HT-29 (cell line): ENCODE measurements at places on chromosomes 3 and 15. TPM values are rescaled to one million over a fixed set of nuclear protein-coding genes. Genes with fewer than 3 reads are reported as not detected.
A peak's percentile ranks its signal among the peaks of the same experiment; 100 is the strongest.

Gene PARP3
- 5.8 and 6.0 TPM in 2 replicates for total RNA-seq

DNA sequence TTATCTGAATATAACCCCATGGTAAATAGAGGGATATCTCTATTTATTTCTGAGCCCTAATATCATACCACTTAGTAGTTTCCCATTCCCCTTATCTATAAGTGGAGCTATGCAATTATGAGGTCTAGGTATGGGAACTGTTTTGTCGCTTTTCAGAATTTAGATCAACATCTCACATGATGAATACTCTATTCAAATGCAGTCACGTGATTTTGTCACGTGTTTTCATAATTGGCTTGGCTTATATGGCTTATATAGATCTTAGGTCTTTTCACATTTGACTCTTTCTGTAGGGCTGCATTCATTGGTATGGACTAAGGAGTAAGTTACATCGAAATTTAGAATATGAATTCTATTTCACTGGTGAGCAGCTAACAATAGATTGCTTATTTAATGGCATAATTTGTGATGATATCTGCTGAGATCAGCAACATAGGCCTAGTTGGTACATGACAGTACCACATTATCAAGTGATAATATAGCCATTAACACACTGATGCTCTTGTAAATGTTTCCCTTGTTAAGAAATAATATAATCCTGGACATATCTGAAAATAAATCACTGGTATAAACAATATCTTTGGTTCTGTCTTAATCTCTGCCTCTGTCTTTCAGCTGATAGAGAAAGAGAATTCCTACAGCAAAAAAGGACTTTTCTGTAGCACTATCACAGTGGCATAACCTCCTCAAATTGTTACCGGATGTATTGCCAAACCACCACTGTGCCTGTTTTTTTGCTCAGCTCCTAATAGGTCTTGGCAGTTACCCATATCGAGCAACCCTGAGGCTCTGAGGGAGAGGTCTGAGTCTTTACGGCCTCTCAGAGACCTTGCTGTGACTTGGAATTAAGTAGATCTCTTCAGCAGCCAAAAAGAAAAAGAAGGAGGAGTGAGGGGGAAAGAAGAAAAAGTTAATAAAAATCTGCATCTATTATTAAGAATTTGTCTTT lies 357.1 kb downstream of the ZPLD1 start:
- no peak for DNase-seq

Gene PIK3CA
- 5.0 and 7.4 TPM in 2 replicates for total RNA-seq

Gene ACTR8
- total RNA-seq = 10.9 and 13.4 TPM in 2 replicates

Gene TGM4
- not detected in 2 replicates for total RNA-seq

Gene SCAMP5
- 0.86 and 3.0 TPM in 2 replicates for total RNA-seq

DNA sequence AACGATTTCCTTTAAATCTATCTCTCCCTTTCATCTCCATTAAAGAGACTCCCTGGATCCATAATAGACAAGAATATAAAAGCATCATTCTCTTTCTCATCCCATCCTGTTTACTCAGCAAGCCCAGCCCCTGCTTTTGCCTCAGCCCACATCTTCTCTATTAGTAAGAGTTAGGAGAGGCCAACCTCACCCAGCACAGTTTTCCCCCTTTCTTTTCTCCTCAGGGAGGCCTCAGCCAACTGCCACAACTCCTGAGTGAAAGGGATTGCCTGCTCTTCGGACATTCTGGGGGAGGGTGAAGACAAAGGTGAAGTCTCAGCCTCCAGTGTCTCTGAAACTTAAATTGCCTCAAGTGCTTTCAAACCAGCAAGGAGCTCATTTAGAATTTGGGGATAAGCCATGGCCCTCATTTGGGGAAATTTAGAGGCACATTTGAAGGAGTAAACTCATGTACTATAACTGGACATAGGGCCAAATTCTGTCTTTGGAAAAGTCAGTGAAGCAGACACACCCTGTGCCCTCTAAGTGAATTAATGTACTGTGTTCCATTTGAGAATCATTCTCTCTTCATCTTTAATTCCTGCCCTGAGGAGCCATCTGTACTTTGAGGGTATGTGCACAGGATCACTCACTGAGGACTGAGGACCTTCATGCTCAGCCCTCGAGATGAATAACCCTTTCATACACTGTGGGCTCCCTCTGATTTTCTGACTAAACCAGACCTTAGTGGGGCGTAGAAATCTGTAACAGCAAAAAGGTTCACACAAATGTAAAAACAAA lies 82.5 kb downstream of the SOX2 start:
- no peak for DNase-seq

DNA sequence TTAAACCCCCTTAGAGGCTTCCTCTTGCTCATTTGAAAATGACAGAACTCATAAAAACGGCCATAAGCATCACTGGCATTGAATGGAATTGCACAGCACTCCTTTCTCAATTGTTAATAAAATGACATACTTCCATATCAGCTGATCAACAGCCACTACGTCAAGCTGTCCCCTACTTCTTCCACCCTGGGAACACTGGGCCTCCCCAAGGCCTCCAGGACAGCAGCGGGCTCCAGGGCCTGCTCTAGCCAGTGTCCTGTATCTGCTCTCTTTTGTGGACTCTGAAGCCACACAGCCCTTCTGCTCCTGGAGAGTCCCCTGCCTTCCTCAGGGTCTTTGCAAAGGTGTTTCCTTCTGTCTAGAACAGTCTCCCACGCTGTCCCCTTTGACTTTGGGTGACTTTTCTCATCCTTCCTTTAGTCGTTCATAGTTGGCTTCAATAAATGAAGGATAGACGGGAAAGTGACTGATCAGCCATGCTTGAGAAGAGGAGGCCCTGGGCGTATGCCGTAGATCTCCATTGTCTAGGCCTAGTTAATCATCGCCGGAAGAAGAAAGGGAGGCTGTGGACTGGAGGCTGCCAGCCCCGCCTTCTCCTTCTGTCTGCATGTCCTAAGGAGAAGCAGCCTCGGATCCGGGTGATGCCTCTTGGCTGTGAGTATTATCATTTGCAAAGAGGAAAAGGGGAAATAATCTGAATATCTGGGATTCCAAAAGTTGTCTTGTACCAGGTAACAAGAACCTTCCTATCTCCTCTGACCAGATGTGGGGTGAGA lies 4.7 kb upstream of the THSD4 start:
- no peak for DNase-seq

DNA sequence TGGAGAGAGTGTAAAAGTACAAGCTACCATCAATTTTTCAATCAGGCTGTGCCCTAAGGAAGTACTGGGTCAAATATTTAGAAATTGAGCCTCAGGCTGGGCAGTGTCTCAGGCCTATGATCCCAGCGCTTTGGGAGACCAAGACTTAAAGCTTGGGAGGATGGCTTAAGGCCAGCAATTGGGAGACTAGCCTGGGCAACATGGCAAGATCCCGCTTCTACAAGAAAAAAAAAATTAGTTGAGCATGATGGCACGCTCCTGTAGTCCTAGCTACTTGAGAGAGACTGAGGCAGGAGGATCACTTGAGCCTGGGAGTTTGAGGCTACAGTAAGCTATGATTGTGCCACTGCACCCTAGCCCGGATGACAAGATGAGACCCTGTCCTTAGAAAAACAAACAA lies 2.0 kb upstream of the UBP1 start:
- DNase-seq = no peak

DNA sequence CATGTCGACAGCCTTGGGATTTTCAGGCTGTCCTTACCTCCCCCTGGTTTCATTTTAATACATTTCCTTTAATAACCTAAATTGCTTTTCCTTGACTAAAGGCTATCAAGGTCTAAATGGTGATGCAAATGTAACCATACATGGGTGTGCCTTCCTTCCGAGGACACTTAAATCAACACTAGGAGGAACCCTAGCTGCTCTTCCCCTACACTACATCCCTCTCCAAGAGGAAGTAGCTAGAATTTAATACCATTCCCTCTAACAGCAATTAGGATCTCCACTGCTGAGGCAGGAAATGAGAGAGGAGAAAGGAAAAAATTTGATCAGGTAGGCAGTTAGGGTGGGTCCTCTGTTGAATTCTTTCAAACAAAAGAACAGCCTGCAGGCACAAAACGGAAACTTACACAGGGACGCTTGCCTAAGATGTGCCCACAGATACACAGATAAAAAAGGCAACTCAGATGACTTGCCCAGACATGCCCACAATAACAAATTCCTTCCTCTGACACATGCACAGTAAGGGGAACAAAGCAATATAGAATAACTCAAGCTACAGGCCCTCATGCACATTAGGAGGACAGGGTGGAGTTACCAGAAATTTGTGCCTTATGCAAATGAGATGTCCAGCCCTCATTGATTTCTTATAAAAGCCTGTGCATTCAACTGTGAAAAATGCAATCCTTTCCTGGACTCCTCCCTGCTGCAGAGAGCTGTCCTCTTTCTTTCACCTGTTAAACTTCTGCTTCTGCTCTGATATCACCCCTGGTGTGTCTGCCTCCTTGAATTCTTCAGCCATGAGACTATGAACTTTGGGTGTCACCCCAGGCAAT lies 1024.4 kb upstream of the CADM2 start:
- peak; percentile 16 for DNase-seq

Gene MYO5C
- 15.9 and 23.4 TPM in 2 replicates for total RNA-seq

- peak; percentile 69 for DNase-seq
These were observed 23.6 kb downstream of the TIMP4 start for GRCh38 chr3:12135029-12135657.

Gene GOLGA6L4
- 0.48 TPM in 1 of 2 replicates, not detected in the other for total RNA-seq

DNA sequence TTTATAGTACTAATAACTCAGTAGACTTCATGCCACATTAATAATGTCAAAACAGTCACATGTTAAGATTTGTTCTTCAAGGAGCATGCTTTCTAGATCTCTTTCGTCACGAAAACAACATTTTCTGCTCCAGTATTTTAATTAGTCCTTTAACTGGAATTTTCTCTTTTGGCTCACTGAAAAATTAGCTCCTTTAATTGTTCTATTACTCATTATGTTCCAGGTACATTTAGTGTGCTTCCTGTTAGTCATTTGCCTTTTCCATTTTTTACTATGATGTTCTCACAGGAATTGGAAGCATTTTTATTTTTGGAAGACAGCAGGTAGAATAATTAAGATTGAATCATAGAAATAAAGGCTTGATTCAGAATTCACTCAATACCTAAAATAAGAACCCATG lies 111.2 kb downstream of the SLC9A9 start:
- no peak for DNase-seq

Gene DOCK3
- 0.10 TPM in 1 of 2 replicates, not detected in the other for total RNA-seq

GRCh38 chr3:121661376-121661775 lies 673 bp upstream of the HCLS1 start:
- DNase-seq = no peak

DNA sequence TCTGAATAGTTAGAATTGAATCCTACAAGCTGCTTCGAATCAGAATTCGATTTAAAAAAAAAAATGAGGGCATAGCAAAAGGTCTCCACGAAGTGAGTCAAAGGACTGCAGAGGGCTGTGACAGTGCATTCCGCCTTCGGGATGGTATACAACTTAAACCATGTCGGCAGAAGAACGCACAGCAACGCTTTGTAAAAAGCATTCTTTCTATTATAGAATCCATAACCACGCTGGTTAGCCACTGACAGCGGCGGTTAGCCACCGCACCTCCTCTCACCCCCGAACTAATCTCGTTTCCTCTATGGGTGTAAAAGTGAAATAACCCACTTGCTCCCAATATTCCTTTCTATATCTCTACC lies 664 bp upstream of the PIK3CA start:
- no peak for DNase-seq

Gene ANKRD34C
- total RNA-seq = not detected in 2 replicates

GRCh38 chr15:100281096-100281917 lies 60.5 kb downstream of the ADAMTS17 start:
- DNase-seq = no peak

Gene ALCAM
- 4.6 and 5.5 TPM in 2 replicates for total RNA-seq
